Activated CD4-positive, CD25-positive, alpha-beta regulatory T cell treated with anti-CD3 and anti-CD28 coated beads, Interleukin-2, amount 50 U/mL, for 72 hours (primary cell): ENCODE measurements at places on chromosomes 1 and 21.

- no peak for DNase-seq
Measured at GRCh38 chr1:89609781-89610456, 23.0 kb upstream of the LRRC8C start.

GRCh38 chr1:64581843-64582185 is 111.9 kb downstream of the CACHD1 start:
- DNase-seq: no peak

- peak; percentile 63 for DNase-seq
Measured at GRCh38 chr1:6612641-6613360, 730 bp upstream of the PHF13 start.

DNA sequence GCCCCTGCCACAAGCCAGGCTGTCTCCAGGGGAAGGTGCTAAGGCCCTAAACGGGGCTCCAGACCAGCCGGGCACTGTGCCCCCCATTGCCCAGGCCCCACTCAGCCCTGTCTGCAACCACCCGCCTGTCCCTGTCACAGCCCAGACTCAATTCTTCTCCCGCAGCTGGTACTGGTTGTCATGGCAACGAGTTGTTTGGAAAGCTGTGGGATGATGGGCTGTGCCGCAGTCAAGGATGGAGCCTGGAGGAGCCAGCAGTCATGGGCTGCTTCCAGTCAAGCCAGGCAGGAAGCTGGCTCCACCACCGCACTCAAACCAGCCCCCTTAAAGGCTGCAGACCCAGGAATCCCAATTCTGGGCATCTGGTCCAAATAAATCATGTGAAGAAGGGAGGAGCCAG is 4.2 kb downstream of the SPOCD1 start:
- DNase-seq: no peak

DNA sequence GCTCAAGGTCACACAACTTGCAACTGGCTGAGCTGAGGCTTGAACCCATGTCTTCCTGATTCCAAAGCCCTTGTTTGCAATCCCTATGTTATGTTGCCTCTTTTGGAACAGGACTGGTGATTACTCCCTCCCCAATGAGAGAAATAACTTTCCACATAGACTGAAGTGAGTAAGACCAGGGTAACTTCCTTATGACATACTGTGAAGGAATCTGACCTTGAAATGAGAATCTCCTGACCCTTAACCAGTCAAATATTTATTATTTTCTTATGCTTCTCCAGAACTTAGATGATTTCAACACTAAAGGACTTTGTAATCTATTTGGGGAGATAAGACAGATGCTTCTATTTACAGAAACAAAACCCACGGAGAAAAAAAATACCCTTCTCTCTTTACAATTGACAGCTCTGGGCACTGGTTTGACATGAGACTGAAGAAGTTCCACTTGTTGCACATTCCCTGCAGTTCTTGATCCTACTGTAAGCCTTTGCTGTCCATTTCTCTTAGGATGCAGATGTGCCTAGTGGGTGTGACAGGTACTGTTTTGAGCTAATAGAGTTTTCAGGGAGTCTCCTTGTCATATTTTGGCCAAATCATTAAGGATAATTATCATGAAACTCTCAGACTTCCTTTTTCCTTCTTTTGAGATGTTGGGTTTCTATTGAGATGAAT is 3.9 kb upstream of the RPTN start:
- no peak for DNase-seq

GRCh38 chr1:62228136-62228882 is 33.7 kb downstream of the L1TD1 start:
- DNase-seq: no peak

- no peak for DNase-seq
Measured at GRCh38 chr1:160047111-160047991, 15.6 kb upstream of the PIGM start.

DNA sequence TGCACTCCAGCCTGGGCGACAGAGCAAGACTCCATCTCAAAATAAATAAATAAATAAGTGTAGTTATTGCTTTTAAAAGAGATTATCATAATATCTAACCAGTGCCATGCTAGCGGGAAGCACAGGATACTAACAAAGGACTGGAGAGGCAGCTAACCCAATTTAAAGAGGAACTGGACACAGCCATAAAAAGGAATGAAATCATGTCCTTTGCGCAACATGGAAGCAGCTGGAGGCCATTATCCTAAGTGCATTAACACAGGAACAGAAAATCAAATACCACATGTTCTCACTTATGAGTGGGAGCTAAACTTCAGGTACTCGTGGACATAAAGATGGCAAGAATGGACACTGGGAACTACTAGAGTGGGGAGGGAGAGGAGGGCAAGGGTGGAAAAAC is 54.9 kb downstream of the TM2D1 start:
- no peak for DNase-seq

DNA sequence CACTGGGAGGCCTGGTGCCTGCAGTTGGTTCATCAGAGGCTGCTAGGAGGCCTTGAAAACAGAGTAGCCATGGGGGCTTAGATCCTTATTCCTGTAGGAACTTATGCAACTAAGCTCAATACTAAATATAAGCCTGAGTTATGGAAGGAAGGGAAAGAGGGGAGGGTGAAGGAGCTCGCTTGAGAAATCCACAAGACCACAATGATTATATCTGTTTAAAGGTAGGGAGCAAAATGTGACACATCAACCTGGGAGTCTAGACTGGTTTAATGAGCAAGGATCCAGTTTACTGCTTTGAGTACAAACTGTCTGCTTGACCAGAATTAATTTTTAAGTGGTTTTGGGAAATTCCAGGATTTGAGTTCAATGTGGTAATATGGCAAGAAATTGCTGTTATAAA is 20.4 kb upstream of the ANGPTL7 start:
- DNase-seq: no peak

DNA sequence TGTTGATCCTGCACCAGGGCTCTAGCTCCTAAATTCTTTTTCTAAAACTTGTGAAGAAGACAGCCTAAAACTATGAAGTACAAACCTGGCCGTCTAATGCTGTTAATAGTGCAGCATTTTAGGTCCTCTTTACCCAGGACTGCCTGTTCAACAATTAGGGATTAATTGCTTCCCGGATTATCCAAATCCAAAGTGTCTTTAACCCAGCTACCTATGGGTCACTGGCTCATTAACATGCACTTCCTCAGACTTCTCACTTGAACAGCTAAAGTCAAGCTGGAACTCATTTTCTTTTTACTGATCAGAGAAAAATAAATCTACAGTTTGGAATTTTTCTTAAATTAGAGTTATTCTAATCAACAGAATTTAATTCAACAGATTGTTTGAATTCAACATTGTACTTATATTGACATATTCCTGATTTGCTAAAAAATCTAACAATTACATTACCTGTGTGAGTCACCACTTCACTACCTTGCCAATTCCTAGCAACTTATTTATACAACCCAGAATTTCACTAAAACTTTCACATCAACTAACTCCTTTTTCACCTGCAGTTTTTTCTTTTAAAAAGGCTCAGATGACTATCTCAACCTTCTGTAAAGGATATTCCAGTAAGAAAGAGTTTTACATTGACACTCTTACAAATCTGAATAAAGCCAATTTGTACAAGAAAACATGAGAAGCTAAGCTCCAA is 3.3 kb downstream of the HNRNPU start:
- no peak for DNase-seq

DNA sequence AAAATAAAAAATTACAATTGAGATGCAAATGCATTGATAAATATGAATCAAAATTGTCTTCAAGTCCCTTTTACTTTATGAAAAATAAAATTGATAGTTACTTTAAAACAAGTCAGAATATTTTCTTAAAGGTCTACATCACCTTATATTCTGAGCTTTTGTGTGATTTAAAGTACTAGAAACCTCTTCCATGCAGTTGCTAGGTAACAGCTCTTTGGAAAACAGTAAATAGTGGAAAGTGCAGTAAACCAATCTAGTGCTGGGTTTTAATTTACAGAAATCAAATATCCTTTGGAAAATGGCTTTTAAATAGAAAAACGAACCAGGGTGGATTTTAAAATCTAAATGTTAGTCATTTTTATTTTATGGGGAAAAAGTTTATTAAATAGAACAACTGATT is 227.9 kb downstream of the KCNT2 start:
- DNase-seq: no peak
